Stimulated activated CD8-positive, alpha-beta memory T cell treated with anti-CD3 and anti-CD28 coated beads, Interleukin-7, amount 100 ng/mL, for 1 hour (primary cell): ENCODE measurements at places on chromosomes 11 and 22.

DNA sequence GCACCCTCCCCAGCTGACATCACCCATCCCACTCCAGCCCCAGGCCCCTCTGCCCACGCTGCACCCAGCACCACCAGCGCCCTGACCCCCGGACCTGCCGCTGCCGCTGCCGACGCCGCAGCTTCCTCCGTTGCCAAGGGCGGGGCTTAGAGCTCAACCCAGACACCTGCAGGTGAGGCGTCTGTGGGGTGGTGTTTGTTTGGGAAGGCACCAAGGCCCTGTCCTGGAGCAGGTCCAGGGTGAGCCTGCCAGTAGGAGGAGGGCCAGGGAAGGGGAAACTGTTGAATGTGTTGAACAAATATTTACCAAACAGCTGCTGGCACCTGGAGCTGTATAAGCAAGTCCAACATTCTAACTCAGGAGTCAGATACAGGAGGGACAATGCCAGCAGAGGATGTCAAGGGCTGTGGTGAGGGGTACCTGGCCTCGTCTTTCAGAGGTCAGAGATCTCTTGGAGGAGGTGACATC is 3.1 kb downstream of the VEGFB start:
- DNase-seq = no peak

GRCh38 chr11:27058456-27058855 is 17.8 kb downstream of the BBOX1 start:
- no peak for DNase-seq

- no peak for DNase-seq
Measured at GRCh38 chr22:29663180-29663821, 56.5 kb upstream of the CABP7 start.

DNA sequence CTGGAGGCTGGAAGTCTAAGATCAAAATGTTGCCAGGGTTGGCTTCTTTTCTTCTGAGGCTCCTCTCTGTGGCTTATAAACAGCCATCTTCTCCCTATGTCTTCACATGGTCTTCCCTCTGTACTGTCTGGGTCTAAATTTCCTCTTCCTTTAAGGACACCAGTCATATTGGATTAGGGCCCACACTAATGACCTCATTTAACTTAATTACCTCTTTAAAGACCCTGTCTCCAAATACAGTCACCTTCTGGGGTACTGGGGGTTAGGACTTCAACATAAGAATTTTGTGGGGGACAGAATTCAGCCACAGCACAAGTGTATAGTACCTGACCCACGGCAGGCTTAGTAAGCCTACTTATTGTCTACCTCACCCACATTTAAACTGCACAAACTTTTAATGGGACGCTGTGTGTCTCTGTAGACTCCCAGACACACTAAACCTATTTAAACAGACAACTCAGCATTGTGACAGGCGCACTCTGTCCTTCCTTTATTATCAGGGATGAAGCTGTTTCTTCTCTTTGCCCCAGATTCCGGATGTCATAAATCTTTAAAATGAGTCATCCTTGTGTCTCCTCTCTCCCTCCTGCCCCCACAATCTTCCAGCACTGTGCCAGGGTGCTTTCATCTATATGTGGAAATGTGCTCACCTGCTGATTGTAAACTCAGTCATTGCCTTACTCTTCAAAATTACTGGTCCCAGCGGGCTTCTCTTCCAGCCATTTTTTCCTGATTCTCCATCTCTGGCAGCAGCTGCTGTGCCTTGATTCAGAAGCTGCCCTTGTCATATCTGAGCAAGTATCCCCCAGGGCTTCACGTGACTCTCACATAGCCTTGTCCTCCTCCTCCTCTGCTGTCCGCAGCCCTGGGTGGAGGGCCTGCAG is 5.4 kb upstream of the MAPK8IP1 start:
- DNase-seq = no peak

DNA sequence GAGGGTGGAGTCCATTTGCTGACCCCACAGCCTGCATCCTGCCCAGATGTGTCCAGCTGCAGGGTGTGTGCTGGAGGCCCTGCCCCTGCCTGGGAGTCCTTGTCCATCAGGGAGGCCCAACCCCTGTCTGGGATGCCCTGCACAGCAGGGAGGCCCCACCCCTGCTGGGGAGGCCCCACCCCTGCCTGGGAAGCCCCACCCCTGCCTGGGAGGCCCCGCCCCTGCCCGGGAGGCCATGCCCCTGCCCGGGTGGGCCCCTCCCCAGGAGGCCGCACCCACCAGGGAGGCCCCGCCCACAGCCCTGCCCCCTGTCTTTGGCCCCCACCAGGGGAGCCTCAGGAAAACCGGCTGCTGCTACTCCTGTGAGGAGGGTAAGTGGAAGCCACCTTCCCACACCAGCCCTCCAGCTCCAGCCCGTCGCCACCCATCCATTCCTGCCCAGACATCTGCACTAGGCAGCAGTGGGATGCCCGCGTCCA is 37.2 kb downstream of the MUC5B start:
- DNase-seq = no peak

DNA sequence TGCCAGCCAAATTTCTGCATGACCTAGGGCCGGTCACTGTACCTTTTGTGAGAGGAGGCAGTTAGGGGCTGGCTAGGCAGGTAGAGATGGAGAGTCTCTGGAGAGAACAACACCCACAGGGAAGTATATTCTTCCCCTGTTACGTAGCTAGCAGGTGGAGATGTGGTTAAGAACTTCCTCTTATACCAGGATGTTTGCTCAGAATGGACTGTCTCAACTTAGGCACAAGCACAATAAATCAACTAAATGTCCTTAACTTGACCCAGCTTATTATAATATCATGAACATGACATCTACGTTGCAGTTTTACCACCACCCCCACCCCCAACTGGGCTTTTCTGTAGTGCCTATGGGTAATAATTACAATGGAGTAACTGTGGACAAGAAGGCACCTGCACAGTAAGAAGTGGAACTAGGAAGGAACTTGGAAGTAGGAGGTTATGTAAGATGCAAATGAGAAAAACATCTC is 60.7 kb upstream of the MPEG1 start:
- no peak for DNase-seq
